Jurkat, Clone E6-1 (cell line): ENCODE measurements at places on chromosomes 12 and 14.

DNA sequence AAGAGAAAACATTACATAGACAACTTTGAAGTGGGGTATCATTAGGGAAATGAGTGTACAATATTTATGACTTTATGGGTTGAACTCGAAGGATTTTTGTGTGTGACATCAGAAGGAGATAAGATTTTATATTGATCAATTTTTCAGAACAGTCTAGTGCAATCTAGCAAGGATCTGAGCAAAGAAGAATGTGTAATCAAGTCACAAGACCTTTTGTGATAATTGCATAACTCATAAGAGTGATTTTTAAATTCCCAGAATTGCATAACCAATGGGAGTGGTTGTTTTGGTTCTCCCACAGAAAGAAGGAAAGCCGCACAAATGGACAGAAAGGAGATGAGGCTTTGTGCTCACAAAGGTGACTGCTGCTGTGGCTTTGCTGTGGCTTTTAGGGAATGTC lies 441.8 kb upstream of the FLRT2 start:
- DNase-seq: no peak

DNA sequence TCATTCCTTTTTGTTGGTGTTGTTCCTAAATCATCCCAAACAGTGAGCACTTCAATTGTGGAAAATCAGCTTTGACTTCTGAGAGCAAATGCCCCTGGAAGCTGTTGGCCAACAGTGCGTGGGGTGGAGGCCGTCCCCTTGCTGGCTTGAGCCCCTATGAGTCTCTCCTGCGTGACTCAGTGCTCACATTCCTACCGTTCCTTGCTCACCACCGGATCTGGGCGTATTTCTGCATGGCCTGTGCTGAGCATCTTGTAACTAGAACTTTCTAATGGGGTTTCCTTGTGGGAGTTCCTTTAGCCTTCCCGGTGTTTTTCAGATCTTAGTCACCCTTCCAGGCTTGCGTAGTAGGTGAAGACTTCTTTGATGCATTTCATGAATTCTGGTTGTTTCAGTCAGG lies 14.7 kb downstream of the SERPINA1 start:
- no peak for DNase-seq

GRCh38 chr12:8773461-8773860 lies 49.0 kb upstream of the A2ML1 start:
- DNase-seq: no peak

GRCh38 chr12:110698171-110698902 lies 9.4 kb upstream of the HVCN1 start:
- peak; percentile 89 for DNase-seq

- no peak for DNase-seq
These were observed 117.5 kb upstream of the EVL start for GRCh38 chr14:99947695-99948094.

GRCh38 chr12:131208425-131208824 lies 254.7 kb downstream of the ADGRD1 start:
- DNase-seq: no peak
